ENCODE measurements at places on chromosomes 16 and 17. TPM values are rescaled to one million over a fixed set of nuclear protein-coding genes. Genes with fewer than 3 reads are reported as not detected.
A peak's percentile ranks its signal among the peaks of the same experiment; 100 is the strongest.

- no peak for DNase-seq
Measured at GRCh38 chr16:51553314-51553713, 402.2 kb upstream of the SALL1 start.

- no peak for DNase-seq
Measured at GRCh38 chr17:70653850-70654249, 484.5 kb downstream of the KCNJ2 start.

DNA sequence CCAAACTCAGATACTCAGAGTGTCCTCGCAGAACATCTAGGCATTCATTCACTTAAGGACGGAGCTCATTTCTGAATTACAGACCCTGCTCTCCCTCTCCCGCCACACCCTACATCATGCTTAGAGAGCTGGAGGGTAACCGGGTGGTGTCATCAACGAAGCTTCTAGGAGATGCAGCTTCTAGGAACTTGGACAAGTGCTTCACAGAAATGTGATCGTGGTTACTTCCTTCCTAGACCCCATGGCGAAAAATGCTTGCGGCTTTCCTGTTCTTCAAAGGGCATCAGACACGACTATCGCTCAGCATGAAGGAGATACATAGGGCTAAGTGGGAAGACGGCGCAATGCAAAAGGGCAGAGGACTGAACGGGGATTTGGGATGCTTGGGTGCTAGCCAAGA is 126.8 kb downstream of the ZFHX3 start:
- DNase-seq, result peak; percentile 66

- no peak for DNase-seq
Measured at GRCh38 chr16:30094541-30095165, 1.4 kb downstream of the YPEL3 start.

GRCh38 chr17:17087424-17088015 is 45.3 kb downstream of the MPRIP start:
- DNase-seq, result no peak

GRCh38 chr17:72297326-72298115 is 176.7 kb downstream of the SOX9 start:
- no peak for DNase-seq

DNA sequence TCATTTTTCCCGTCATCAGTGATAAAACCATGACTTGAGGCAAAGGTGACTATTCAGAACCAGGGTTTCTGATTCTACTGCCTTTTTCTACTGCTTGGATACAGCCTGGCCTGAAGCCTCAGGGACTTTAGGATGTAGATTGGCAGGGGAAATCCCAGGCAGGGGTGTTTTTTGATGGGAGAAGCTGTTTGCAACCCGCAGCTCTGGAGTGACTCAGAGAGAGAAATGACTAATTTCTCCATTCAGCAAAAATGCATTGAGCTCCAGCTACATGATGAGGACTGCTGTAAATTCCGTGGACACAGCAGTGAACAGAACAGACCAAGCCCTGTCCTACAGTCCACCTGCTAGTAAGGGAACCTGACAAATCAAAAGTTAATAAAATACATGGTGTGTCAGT is 560.6 kb downstream of the CDH13 start:
- DNase-seq, result peak; percentile 40

GRCh38 chr17:4136373-4136772 is 6.5 kb downstream of the ZZEF1 start:
- DNase-seq, result no peak

- no peak for DNase-seq
Measured at GRCh38 chr17:10741416-10742135, 11.8 kb upstream of the TMEM220 start.

GRCh38 chr16:73113336-73113735 is 65.4 kb upstream of the ZFHX3 start:
- DNase-seq, result no peak

GRCh38 chr17:64162554-64162953 is 32.6 kb upstream of the ERN1 start:
- no peak for DNase-seq

DNA sequence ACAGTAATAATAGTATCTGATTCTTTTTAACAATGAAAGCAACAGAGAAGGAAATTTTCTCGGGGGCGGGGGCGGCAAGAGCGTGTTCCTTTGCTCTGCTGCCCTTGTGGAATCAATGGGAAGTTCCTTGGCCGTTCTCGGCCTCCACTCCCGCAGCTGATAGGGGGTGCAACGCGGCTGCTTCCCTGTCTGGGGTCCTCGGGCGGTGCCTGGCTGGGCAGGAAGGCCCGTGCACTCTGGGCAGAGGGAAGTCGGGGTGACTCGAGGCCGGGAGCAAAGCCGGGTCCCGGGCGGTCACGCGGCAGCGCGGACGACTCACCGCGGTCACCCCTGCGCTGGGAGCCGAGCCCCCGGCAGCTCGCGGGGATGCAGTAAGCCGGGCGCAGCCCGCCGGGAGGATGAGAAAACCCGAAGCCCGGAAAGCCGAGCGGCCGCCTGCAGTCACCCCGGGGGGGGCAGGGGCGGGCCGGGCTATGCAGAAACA is 2.5 kb downstream of the TUBB3 start:
- no peak for DNase-seq

DNA sequence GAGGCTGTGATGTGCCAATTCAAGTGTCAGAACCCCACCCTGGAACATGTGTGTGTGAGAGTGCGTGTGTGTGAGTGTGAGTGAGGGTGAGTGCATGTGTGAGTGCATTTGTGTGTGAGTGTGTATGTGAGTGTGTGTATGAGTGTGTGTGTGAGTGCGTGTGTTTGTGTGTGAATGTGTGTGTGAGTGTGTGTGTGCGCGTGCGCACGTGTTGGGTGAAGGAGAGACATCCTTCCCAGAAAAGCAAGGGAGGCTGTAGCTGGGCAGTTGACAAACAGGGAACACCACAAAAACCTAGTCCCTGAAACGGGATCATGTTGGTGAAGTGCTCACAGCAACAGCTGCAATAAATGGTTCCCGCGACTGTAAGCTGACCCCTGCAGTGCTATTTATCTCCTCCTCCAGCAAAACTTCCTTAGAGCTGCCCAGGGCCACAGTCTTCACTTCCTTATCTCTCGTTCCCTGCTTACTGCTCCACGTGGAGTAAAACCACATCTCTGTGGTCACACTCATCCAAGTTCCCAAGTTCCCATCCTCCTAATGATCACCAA is 40.1 kb upstream of the RPL38 start:
- no peak for DNase-seq

DNA sequence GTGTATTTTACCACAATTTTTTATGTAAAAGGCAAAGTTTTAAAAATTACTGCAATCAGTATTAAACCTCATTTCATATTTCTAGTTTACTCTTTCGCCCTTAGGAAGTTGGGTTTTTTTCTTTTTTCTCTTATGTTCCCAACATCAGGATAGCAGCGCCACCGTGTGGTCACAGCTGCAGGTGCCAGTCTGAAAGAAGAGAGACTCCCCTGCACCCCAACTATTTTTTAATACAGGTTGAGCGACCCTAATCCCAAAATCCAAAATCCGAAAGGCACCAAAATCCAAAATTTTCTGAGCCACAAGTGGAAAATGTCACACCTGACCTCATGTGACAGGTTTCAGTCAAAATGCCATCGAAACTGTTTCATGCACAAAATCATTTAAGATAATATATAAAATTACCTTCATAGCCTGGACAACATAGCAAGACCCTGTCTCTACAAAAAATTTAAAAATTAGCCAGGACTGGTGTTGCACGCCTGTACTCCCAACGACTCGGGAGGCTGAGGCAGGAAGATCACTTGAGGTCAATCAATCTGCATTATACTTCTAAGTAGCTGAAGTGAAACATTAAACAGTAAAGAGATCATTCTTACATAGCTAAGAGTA is 21.8 kb upstream of the ASGR2 start:
- DNase-seq, result peak; percentile 88

DNA sequence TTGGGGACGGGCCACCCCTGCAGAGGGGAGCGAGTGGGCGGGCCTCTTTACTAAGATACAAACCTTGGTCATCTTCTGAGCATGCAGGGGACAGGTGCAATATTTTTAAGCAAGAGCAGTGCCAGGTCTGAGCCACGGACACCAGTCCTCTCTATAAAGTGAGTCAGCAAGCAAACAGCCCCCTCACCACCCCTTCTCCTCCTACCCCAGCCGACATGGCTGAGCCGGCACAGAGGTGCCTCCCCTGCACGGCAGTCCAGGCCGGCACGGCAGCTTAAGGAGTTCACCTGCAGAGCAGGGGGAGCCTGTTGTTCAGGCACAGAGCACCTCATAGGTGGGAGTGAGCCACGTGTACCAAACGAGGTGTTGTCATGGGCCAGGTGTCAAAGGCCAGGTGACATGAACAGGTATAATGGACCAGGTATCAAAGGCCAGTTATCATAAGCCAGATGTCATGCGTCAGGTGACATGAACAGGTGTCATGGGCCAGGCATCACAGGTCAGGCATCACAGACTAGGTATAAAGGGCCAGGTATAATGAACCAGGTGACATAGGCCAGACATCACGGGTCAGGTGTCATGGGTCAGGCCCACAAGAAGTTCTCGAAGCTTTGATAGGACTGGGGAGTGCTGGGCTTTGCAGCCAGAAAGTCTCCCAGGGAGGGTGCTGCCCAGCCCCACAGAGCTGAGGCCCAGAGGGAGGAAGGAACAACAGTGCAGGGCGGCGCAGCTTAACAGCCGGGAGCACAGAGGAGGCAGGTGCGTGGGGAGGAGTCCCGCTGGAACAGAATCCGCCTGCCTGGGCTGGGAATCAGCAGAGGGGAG is 42.6 kb upstream of the ZNF469 start:
- DNase-seq, result no peak

- DNase-seq, result no peak
Measured at GRCh38 chr16:74304164-74304834, 7.7 kb downstream of the PSMD7 start.

DNA sequence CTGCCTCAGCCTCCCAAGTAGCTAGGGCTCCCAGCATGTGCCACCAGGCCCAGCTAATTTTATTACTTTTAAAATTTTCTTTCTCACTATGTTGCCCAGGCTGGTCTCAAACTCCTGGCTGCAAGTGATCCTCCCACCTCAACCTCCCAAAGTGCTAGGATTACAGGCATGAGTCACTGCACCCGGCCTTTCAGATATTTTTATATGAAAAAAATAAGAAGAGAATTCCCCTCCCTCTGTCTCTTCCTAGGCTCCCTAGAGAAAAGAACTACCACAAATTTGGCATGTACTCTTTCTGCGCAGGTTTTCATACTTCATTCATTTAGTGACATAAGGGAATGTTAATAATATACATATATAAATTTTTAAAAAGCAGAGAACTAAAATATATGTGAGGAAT is 21.7 kb upstream of the SMURF2 start:
- no peak for DNase-seq

- no peak for DNase-seq
Measured at GRCh38 chr16:57752581-57753447, 17.2 kb downstream of the KATNB1 start.

- peak; percentile 97 for DNase-seq
Measured at GRCh38 chr17:67374329-67375053, 2.6 kb upstream of the PITPNC1 start.

DNA sequence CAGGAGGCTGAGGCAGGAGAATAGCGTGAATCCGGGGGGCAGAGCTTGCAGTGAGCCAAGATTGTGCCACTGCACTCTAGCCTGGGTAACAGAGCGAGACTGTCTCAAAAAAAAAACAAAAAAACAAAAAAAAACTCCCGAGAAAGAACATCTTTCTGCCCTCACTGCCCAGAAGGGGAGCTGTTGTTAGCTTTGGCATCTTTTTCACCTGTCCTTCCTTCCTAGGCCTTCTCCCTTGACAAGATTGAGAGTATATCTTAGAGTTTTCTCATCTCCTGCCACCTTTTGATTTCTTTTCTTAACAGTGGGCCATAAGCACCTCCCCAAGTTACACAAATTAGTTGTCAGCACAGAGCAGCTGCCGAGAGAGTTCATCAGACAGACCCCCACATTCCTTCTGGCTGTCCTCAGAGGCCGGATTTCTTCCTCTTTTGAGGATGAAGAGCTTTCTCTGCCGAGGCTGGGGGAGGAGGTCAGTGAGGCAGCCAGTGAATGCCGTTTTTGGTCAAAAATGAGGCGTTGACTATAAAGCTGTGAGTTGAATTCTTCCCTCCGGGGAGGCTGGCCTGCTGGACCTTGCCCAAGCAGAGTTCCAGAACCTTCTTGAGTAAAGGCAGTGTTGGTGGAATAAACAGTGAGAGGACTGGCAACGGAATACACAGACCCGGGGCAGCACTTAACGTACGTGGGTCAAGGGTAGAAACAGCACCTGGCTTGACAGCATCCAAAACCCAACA is 127.0 kb downstream of the ABCC6 start:
- DNase-seq, result no peak

DNA sequence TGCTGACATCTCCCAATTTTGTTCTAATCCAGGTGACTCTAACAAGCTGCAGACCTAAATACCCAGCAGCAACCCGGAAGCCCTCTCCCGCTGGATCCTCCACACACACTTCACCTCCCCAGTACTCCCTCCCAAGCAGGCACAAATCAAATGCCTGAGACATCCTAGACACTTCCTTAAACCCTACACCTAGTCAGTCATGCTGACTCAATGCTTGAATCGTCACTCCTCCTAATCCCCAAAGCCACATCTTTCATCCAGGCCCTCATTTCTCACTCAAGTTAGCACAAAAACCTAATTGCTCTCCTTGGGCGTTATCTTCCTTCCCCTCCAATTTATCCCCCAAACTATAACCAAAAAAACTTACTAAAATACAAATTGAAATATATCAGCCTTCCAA is 32.7 kb downstream of the CMC2 start:
- no peak for DNase-seq

- no peak for DNase-seq
Measured at GRCh38 chr17:60043846-60044245, 34.9 kb downstream of the HEATR6 start.

DNA sequence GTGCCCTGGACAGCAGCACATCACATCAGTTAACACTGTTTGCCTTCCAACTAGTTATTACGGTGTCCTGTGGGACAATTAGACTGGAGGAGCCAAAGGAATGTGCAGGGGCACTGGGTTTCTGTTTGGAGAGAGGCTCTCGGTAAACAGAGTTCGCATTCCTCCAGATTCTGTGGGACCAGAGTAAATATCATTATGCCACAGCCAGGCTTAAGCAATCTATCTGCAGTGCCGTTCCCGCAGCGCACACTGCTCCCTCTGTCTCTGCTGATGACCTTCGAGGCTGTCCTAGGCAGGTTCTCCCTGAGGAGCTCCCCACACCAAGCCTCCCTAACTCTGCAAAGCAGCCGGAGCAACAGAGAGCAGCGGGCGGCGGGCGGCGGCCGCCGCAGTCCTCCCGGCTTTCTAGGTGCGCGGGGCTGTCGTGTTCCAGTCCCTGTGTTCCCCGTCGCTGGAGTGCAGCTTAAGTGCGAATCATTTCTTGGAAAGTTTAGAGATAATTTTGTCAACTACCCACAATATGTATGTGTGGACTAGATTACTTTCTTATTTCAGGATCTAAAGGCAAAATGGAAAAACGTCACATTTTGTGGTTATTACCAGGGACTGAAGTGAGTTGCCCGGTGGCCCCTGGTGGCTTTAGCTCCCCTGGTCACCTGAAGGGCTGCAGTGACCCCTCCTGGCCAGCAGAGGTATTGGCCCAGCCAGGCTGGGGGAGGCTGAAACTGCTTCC is 43.3 kb downstream of the PGS1 start:
- DNase-seq, result peak; percentile 79

The CCT6B gene
- total RNA-seq, result 1.4 TPM

The CCL14 gene
- not detected for total RNA-seq

The CARD14 gene
- 0.11 TPM for total RNA-seq

The TBC1D26 gene
- 0.68 TPM for total RNA-seq

The HLF gene
- total RNA-seq, result 0.72 TPM

The ATP2A3 gene
- total RNA-seq, result 117 TPM

The DCUN1D3 gene
- 6.9 TPM for total RNA-seq
